ENCODE measurements at places on chromosomes 5 and 9.

GRCh38 chr5:13843175-13843846, 101.2 kb downstream of the DNAH5 start:
- DNase-seq, result no peak

GRCh38 chr9:77916410-77916819, 115.2 kb downstream of the GNAQ start:
- no peak for DNase-seq

DNA sequence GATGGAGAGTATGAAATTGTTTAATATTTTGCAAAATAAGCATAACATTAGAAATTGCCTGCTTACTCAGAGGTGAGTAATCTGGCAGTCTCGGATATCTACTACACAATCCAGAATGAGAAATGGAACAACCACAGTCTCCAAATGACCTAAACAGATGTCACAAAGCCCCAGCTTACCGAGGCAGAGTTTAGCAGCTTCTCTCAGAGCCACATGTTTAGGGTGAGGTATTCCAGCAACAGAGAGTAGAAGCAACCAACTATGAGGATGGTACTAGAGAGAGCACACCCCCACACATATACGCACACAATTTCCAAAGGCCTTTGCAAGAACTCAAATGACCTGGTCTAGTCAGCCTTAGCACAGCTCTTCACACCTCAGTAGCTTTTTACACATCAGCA, 122.7 kb upstream of the LPAR1 start:
- no peak for DNase-seq

GRCh38 chr5:55913466-55914413, 62.6 kb downstream of the IL31RA start:
- DNase-seq, result no peak

DNA sequence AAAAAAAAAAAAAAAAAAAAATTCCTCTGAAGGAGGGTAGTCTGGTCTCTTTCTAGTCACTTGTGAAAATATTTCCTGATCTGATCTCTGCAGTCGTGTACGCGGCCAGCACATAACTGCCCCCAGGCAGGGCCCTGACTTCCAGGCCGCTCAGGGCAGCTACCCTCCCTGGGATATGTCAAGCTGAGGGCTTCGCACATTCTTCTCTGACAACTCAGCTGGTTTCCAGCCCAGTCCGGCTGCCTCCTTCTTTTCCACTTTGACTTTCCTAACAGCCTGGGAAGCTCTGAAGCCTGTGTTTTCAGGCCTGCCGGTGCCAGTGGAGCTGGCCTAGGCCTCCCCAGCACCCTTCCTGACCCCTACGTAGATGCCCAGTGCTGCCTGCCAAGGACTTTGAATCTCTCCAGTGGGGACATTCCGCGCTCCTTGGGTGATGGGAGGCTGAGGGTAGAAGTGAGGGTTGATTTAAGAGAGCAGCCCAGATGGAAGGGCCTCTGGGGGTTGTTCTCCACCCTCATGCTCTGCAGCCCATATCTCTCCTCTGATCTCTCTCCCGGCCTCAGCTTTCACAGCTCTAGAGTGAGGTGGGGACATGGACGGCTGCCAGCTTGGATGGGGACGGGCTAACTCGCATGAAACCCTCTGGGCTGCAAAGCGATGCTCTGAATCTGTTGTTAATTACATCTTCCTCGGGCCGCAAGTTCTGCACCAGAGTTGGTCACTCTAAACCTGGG, 20.7 kb downstream of the COL5A1 start:
- DNase-seq, result no peak

DNA sequence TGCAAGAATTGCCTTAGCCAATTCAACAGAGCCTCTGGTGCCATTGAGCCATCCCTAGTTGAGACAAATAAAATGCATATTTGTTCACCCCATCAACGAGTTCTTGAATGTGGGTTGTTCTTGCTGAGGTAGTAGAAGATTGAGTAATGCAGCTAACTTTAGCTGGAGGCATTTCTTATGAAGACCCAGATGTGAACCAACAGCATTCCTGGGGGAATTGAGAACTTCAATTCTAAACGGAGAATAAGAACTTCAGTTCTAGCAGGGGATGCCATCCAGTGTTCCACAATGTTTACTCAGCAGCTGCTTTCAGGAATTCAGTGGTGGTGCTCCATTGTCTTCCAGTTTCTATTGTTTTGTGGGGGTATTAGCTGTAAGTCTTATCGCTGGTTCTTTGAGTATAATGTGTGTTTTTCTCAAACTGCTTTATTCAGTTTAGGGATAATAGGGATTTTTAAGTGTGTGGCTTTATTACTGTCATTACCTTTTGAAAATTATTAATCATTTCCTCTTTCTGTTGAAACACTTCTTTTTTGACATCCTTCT, 1968.2 kb upstream of the NUDT12 start:
- DNase-seq, result no peak

DNA sequence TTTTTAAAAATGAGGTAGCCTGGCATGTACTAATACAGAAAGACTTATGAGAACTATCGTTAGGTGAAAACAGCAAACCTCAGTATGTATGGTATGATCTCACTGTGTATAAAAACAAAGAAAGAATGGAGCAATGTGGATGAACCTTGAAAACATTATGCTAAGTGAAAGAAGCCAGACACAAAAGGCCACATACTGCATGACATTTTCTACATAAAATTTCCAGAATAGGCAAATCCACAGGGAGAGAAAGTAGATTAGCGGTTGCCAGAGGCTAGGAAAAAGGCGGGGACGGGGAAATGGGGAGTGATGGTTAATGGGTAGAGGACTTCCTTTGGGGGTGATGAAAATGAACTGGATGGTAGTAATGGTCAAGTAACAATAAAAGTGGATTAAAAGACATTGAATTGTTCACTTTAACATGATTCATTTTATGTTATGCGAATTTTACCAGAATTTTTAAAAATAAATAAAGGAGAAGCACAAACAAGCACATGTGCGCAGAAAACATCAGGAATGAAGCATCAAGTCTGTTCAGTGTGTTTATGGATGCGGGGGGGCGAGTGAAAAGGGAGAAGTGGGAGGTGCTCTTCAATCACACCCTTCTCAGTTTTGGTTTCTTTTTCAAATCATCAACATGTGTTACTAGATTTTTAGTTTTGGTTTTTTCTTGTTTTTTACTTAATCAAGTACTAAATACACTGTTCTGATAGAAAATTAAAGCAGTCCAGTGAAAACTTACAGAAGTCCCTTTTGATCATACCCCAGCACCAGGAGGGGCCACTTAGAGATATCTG, 16.3 kb downstream of the ROR2 start:
- no peak for DNase-seq

DNA sequence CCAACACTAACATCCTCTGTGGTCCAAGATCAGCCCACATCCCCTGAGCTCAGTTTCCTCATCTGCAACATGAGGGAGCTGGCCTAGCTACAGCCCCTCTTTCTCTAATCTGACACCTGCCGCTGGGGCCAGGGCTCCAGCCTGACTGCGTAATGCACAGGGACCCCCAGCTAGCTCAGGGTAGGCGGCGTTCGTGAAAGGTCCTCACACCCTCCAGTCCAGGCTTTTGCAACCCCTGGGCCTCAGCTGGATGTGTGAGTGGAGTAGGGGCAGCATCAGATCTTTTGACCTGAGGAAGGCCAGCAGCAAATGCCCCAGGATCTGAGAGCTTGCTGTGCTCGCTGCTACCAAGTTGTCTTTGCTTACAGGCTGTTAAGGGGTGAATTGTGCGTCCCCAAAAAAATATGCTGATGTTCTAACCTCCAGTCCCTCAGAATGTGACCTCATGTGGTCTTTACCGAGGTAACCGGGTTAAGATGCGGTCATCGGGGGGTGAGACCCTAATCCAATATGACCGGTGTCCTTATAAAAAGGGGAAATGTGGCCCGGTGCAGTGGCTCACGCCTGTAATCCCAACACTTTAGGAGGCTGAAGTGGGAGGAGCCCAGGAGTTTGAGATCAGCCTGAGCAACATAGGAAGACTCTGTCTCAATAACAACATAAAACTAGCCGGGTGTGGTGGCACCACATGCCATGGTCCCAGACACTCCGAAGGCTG, 47.8 kb downstream of the PLPP7 start:
- no peak for DNase-seq

DNA sequence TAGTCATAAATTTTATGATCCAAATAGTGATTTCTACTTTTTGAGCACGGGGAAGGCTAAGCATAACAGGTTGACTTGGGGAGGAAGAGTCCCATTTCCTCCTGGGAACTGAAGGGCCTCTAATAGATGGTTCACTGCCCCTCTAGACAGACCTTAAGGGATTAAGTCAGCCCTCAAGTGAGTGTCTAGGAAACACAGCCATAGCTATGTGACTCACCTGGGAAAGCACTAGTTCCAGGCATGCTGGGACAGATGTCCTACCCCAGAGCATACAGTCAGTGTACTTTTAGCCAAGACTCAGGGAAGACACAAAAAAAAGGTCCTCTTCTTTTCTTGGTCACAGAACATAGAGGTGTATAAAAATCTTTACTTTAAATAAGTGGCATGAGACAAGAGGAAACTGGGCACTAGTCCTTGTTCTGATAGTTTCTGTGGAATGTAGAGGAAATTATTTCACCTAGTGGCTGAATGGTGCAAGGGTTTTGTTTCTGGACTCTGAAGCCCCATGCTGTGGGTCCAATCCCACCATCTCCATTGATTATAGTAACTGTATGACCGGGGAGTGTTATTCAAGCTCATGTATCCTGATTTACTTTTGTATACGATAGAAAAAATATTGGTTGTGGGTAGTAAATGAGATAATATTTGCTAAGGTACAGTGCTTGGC, 86.0 kb downstream of the NREP start:
- DNase-seq, result no peak

DNA sequence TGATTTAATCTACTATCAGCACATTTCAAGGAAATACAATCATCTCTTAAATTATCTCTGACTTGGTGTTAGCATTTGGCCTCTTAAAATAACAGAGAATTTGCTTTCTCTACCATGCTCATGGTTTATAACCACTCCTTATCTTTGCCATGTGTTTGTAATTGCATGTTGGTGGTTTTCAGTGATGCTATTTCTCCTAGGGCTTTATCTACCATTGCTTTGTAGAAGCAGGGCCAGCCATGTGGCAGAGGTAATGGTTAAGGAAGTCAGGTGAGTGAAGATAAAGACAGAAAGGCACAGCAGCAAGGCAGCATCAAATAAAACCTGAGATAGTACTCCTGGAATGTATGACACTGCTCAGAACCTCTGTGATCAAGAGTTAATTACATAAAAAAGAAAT, 206.2 kb downstream of the FER start:
- no peak for DNase-seq

DNA sequence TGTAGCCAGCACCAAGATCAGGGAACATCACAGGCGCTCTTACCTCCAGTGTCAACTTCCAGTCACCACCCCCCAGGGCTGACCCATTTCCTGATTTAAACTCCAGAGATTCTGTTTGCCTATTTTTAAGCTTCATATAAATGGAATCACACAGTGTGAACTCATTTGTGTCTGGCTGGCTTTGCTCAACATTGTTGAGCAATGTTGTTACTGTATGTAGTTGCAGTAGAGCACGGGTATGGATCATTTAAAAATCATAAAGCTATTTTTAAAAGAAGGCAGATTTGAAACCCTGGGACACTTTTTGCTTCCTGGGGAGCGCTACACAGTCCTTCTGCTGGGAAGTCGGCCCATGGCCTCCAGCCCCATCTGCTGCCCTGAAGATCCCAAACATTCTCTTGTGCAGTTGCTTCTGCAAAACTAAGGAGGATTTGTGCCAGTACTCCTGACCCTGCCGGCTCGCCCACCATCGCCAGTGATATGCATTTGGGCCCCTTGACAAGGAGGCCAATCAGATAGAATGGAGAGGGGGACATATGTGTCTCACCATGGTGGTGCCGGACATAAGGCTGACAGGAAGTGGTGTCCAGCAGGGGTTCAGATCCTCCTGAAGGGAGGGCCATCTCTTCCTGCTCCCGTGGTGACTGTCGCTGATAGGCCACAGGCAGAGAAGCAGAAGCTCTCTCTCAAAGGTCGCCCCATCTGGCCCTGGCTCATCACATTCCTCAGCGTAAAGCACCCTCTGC, 13.3 kb downstream of the DCANP1 start:
- no peak for DNase-seq

GRCh38 chr9:73667749-73668148, 516.1 kb downstream of the ANXA1 start:
- no peak for DNase-seq

DNA sequence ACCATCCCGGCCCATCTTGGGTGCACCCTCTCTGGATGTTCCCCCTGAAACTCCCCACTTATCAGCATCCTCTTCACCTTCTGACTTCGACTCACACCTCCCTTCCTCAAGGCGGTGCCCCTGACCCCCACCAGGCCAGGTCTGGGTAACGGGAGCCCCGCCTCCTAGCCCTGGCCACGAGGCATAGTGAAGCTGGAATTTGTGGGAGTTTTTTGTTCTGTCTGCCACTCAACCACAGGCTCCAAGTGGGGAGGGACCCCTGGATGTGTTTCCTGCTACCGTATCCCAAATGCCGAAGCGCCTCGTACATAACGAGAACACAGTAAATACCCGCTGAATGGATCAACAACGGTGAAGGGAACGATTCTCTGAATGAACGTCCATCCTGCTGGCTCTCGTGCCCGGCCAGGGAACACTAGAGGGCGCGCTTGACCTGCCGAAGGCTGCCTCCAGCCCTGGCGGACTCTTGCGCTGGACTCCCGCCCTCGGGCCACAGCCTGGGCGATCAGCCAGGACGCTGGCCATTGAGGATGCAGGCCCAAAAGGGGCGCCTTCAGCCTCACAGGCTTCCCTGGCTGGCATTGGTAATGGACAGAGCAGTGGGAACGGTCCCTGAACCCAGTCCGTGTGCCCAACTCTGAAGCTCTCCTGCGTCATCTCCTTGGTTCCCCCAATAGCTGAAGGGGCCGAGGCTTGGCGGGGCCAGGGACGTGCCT, 47.3 kb upstream of the PHYKPL start:
- DNase-seq, result peak; percentile 25

GRCh38 chr9:120654272-120654671, 60.0 kb downstream of the MEGF9 start:
- no peak for DNase-seq

- no peak for DNase-seq
These were observed 308.5 kb downstream of the MAN2A1 start for GRCh38 chr5:109998208-109998607.

DNA sequence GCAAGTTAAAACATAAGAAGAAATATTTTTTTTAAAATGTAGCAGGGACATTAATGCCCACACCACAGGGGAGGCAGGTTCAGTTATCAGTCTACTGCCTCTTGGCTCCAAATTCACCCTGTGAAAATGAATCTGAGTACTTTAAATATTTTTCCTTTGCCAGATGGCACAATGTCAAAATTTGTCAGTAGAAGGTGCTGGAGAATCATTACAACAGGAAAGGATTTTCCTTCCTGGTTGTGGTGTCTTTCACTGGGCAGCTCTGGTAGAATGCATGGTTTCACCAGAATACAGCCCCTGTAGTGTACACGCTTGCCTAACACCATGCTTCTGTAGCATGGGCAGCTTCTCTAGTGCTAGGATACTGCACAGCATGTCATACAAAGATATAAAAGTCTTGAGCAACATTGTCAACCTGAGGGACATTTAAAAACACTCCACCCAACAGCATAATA, 9.7 kb upstream of the SREK1 start:
- no peak for DNase-seq

DNA sequence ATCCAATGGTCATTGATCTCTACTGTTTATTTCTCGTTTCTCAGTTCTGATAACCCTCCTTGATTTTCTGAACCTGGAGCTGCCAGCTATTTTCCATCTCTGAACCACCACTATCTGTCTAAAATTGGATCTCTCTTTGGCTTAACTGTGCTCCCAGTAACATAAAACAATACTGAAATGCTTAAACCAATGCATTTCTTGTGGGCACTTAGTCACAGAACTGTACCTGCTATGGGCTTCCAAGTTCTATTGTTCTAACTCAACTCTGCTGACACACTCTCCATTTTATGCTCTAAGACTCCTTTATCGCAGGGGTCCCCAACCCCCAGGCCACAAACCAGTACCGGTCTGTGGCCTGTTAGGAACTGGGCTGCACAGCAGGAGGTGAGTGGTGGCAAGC, 120.6 kb downstream of the LHFPL2 start:
- DNase-seq, result no peak
